ENCODE measurements at places on chromosomes 16 and 17. TPM values are rescaled to one million over a fixed set of nuclear protein-coding genes. Genes with fewer than 3 reads are reported as not detected.

PRKCB gene
- total RNA-seq: 0.76 TPM

EME2 gene
- total RNA-seq: 13.0 TPM

KCTD2 gene
- 13.2 TPM for total RNA-seq

GLP2R gene
- total RNA-seq: not detected

EFCAB5 gene
- total RNA-seq: not detected

CCL11 gene
- 0.28 TPM for total RNA-seq

ADORA2B gene
- total RNA-seq: 13.1 TPM
